Transverse colon (tissue), 4 donors: ENCODE measurements at places on chromosomes 5 and 9. TPM values are rescaled to one million over a fixed set of nuclear protein-coding genes. Genes with fewer than 3 reads are reported as not detected.

- DNase-seq: no peak
- no peaks in the 10 kb centered on the region for H3K36me3 ChIP-seq
- no peak overlapping the region for H3K4me3 ChIP-seq
- H3K27me3 ChIP-seq: peaks cover 4% of the 10 kb centered on the region
- H3K4me1 ChIP-seq: no peaks in the 10 kb centered on the region
- H3K27ac ChIP-seq: no peak overlapping the region
Observed at GRCh38 chr5:6567835-6568234, 65.0 kb downstream of the NSUN2 start.

IL4 gene
- not detected for total RNA-seq

TLX3 gene
- total RNA-seq: not detected

GRCh38 chr9:131258186-131258585, 18.1 kb downstream of the FAM78A start:
- DNase-seq: no peak
- no peak overlapping the region for H3K27ac ChIP-seq
- H3K36me3 ChIP-seq: no peaks in the 10 kb centered on the region
- H3K4me1 ChIP-seq: no peaks in the 10 kb centered on the region
- no peaks in the 10 kb centered on the region for H3K27me3 ChIP-seq

GRCh38 chr5:73234204-73234555, 61.2 kb downstream of the TMEM174 start:
- H3K27ac ChIP-seq: no peak overlapping the region
- H3K4me1 ChIP-seq: peaks cover 21% of the 10 kb centered on the region
- H3K27me3 ChIP-seq: peaks cover 99% of the 10 kb centered on the region

GRCh38 chr5:41558295-41558694, 47.9 kb upstream of the PLCXD3 start:
- no peak overlapping the region for H3K4me3 ChIP-seq
- no peak overlapping the region for H3K27ac ChIP-seq
- DNase-seq: no peak
- H3K36me3 ChIP-seq: no peaks in the 10 kb centered on the region

ZFP2 gene
- 2.0 TPM for total RNA-seq

GRCh38 chr9:3510796-3511195, 15.0 kb downstream of the RFX3 start:
- no peak overlapping the region for H3K27ac ChIP-seq
- H3K36me3 ChIP-seq: no peaks in the 10 kb centered on the region

DNA sequence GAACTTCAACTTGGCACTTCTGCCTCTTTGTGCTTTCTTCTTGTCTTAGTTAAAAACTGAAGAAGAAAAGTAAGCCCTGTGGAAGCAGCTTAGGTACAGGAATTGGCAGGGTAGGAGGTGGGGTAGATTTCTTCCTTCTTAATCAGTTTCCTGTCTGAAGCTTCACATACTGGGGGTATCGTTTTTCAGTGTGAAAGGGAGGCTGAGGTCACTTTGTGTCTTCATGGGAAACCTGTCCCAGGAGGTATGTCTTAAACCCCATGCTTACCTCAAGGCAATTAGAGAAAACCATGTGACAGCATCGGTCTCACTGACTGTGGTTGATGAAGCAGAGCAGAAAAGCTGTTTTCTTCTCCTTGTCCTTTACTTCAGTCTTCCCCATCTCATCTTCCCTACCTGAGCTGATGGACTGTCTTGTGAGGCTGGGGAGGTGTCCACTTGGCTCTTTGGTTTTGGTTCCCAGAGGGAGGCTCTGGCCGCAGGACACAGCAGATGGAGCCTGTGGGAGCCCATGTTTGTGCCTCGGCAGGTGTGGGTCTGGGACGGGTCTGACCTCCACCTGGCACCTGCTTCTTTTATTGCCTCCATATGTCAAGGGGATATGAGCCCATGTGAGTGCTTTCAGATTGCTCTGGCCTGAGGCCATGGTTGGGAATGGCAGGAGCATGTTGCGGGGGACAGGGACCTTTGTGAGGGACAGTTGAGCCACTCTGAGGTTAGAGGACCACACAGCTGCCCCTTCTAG, 47.0 kb downstream of the SH3GL2 start:
- DNase-seq: no peak
- no peaks in the 10 kb centered on the region for H3K36me3 ChIP-seq
- H3K27ac ChIP-seq: no peak overlapping the region
- no peaks in the 10 kb centered on the region for H3K4me1 ChIP-seq
- no peaks in the 10 kb centered on the region for H3K27me3 ChIP-seq
- H3K4me3 ChIP-seq: no peak overlapping the region

DNA sequence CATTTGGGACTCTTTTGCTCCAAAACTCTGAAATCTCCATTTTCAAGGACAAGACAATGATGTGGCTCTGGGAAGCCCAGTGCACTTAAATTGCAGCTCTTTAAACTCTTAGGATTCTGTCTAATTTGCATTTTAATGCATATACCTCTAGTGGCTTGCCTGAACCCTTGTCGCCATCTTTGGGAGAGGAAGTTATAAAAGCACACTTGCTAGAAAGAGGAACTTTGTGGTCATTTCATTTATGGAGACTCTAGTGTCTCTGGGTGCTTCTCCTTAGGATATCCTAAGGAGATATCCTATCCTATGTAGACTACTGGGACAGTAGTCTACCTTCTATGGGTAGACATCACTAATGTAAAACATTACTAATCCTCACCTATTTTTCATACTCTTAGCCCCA, 77.3 kb upstream of the SLC1A3 start:
- H3K4me1 ChIP-seq: no peaks in the 10 kb centered on the region
- H3K27ac ChIP-seq: no peak overlapping the region
- no peak overlapping the region for H3K4me3 ChIP-seq
- DNase-seq: no peak

DNA sequence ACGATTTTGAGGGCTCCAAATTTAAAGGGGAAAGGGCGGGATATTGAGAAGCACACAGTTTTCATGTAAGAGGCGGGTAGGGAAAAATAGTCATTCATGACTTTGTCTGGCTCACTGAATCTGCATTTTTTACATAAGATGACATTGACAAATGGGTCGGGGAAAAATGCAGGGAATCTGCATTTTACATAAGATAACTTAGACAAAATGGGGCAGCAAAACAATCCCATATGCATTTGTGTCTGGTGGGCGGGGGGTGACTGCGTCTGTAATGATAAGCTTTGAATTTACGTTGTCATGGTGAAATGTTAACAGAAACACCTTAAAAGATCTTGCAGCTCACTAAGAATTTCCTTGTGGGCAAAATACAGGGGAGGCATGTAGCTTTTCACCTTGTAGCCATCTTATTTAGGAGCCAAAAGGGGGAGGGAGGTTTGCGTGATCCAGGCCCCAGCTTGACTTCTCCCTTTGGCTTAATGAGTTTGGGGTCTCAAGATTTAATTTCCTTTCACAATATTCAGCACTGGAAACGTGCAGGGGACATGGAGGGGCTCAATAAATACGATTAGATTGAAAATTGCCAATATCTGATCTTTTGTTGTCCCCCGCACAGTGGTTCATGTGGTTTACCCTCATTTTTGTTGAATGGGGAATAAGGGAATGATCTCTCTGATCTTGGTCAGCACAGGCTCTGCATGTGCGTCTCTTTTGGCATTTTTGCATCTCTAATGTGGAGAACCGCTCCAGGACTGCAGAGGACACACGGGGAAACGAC, 41.1 kb upstream of the GADD45G start:
- no peak for DNase-seq
- H3K4me3 ChIP-seq: no peak overlapping the region
- H3K36me3 ChIP-seq: no peaks in the 10 kb centered on the region
- no peak overlapping the region for H3K27ac ChIP-seq

- peak overlapping the region; percentile 98 for H3K4me3 ChIP-seq
- no peaks in the 10 kb centered on the region for H3K36me3 ChIP-seq
- peaks cover 21% of the 10 kb centered on the region for H3K4me1 ChIP-seq
- H3K27ac ChIP-seq: peak overlapping the region; percentile 98
- H3K27me3 ChIP-seq: no peaks in the 10 kb centered on the region
- DNase-seq: no peak
Observed at GRCh38 chr9:69759021-69759420, 790 bp downstream of the PTAR1 start.

CATSPER3 gene
- total RNA-seq: 0.32 TPM

DNA sequence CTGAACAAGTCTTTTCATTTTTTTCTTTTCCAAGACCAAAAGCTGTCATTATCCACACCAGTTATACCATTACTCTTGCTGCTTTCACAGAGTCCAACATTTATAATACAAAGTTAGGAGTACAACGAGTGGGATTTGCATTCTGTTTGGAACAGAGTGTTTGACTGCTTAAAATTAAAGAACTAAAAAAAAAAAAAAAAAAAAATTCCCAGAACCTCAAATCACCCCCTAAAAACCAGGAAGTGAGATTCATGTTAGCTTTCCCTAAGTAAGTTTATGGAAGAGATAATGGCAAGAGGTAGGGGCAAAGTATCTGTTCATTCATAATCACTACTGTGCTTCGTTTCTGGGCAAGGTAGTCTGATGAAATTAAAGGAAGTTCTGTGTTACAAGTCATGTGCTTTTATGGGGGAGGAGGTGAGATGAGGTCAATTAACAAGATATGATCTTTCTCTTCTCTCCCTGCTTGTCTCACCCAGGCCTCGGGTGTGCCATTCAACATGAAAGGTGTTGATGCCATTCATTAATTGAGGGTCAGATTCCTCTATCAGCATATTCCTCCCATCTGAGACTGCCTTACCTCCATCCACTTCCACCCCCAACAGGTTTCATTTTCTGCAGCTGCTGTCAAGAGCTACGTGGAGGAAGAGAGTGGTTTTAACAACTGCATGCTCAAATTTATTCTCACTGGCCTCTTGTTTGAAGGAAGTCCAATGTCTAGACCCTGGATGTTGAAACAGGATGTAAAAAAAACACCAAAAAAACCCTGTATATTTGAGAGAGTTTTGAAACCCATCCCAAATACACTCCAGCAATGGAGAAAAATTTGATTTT, 58.1 kb downstream of the MARCHF3 start:
- peak; percentile 12 for DNase-seq
- peak overlapping the region; percentile 48 for H3K27ac ChIP-seq
- no peaks in the 10 kb centered on the region for H3K27me3 ChIP-seq
- H3K36me3 ChIP-seq: no peaks in the 10 kb centered on the region
- no peak overlapping the region for H3K4me3 ChIP-seq

WDR31 gene
- total RNA-seq: 1.8 TPM

- H3K27me3 ChIP-seq: no peaks in the 10 kb centered on the region
- peaks cover 10% of the 10 kb centered on the region for H3K4me1 ChIP-seq
- H3K4me3 ChIP-seq: peak overlapping the region; percentile 26
Observed at GRCh38 chr9:95772320-95773052, 103.0 kb upstream of the ERCC6L2 start.

DNA sequence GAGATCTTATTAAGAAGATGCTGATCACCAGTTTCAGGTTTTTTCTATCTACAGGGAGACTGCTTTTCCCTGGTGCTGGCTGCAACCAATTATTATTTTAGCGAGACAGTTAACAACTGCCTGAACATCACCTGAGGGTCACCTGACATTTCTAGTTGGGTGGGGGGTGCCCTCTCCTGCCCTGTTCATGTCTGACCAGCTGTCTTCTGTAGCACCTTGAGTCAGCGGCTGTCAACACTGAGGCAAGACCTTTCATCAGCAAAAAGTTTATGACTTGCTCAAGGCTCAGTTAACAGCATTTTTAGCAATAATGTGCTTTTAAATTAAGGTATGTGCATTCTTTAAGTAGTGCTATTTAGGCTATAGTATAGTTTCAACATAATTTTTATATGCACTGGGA, 58.0 kb downstream of the ADCY2 start:
- H3K27me3 ChIP-seq: no peaks in the 10 kb centered on the region
- H3K36me3 ChIP-seq: no peaks in the 10 kb centered on the region
- no peak overlapping the region for H3K27ac ChIP-seq
- no peaks in the 10 kb centered on the region for H3K4me1 ChIP-seq
- H3K4me3 ChIP-seq: no peak overlapping the region
- no peak for DNase-seq

DNA sequence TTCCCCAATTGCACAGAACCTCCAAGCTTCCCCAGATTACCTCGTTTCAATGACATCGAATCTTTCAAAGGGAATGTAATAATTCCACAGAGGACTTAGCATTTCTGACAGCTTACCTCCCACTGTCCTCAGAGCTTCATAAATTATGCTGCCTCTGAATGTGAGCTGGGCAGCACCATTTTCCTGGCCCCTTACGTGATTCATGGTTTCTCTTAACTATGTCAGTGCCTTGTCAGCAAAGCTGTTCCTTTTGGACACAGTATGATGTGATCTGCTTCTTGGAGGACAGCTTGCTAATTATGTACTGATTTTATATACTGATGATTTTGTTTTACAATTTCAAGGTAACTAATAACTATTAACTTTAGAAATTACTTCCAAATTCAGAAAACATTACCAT, 27.7 kb upstream of the SSBP2 start:
- no peaks in the 10 kb centered on the region for H3K27me3 ChIP-seq
- no peaks in the 10 kb centered on the region for H3K36me3 ChIP-seq
- H3K4me1 ChIP-seq: peaks cover 19% of the 10 kb centered on the region
- DNase-seq: no peak
- H3K27ac ChIP-seq: peak overlapping the region; percentile 77

DNA sequence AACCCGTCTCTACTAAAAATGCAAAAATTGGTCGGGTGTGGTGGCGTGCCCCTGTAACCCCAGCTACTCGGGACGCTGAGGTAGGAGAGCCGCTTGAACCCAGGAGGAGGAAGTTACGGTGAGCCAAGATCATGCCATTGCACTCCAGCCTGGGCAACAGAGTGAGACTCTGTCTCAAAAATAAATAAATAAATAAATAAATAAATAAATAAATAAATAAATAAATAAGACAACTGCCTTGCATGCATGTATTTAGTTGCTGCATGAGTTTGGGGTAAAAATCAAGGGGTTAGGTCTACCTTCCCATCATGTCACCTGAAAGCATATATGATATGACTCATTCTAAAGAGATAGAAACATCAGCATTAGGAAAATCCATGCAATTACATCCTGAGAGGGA, 254.0 kb downstream of the ADAMTSL1 start:
- no peaks in the 10 kb centered on the region for H3K27me3 ChIP-seq
- no peak overlapping the region for H3K27ac ChIP-seq
- DNase-seq: no peak
- H3K4me3 ChIP-seq: no peak overlapping the region
- peaks cover 10% of the 10 kb centered on the region for H3K4me1 ChIP-seq

SPTAN1 gene
- 464 TPM for total RNA-seq

LRRC70 gene
- 2.7 TPM for total RNA-seq

DNA sequence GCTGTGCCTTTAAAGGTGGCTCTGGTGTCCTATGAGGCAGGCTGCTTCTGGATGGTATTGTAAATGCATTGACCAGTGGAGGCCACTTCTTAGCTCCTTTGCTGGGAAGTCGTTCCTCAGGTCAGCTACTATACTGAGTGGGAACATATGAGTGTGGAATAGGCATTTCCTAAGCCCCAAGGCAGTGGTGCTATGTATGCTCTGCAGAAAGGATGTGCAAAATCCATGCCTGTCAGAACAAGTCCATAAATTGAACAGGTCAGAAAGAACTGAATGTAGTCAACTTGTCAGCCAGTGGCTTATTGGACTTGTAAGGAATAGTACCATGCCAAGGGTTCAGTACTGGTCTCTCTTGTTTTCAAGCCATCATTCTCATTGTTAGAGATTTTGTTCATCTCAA, 216.4 kb downstream of the CDH10 start:
- no peaks in the 10 kb centered on the region for H3K36me3 ChIP-seq
- no peak overlapping the region for H3K27ac ChIP-seq

GRCh38 chr5:179803651-179804554, 2.8 kb downstream of the MGAT4B start:
- H3K27me3 ChIP-seq: no peaks in the 10 kb centered on the region
- no peak for DNase-seq
- peaks cover 18% of the 10 kb centered on the region for H3K36me3 ChIP-seq
